Natural killer cell treated with Interleukin-12 subunit alpha and Interleukin-12 subunit beta and Interleukin-15 and Interleukin-18, amount 100 ng/mL, for 72 hours (primary cell): ENCODE measurements at places on chromosomes 13 and 19. TPM values are rescaled to one million over a fixed set of nuclear protein-coding genes. Genes with fewer than 3 reads are reported as not detected.

Gene GRIN2D
- total RNA-seq: 0.42 TPM

Gene ANKLE1
- total RNA-seq: 2.0 TPM

DNA sequence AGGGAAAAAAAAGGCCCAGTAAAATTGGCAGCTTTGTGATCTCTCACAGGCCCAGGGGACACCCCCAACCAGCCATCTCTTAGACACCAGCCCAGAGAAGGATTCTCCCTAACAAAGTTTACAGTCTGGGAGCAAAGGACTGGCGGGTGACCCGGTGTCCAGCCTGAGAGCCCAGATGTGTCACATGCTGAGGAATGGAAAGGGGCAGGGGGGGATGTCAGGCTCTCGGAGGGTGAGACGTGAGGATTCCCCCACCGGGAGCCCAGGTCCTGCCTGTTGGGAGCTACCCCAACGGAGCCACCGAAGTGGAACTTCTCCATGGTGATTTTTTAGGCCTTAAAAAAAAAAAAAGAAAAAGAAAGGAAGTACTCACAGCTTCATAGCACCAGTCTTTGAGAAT lies 4.8 kb upstream of the CTXN1 start:
- no peak for DNase-seq

- DNase-seq: peak; percentile 70
These were observed 13.7 kb downstream of the PVR start for GRCh38 chr19:44657211-44657921.

- no peak for DNase-seq
These were observed 676.9 kb upstream of the PCDH20 start for GRCh38 chr13:62092536-62092935.

DNA sequence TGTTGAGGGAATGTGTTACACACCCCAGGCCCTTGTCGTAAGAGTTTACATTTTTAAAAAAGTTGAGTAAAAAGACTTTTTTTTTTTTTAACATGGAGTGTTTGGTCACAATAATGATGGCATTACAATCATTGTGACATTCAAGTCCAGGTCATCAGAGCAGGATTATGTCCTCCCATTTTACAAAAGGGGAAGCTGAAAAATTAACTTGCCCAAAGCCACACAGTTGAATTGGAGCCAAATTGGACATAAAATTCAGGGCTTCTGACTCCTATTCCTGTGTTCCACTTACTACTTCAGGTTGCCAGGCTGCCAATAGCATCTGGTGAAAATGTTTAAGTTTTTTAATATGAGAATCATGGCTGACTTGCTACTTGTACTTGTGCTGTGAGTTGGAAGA lies 49.3 kb downstream of the DLEU7 start:
- DNase-seq: no peak

DNA sequence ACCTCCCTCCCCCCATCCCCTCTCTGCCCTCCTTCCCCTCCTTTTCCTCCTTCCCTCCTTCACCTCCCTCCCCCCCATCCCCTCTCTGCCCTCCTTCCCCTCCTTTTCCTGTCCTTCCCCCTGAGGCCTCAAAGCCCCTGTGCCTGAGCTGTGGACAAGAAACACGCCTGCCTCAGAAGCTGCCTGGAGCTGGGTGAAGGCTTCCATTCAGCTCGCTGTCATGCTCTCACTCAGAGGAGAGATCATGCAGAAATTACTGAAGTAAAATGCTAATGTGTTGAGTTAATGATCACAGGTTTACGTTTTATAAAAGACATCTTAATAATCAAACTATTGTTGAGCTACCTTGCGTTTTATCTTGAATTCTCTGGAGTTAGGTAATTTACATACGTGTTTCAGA lies 114.5 kb downstream of the ATP11A start:
- no peak for DNase-seq

- DNase-seq: no peak
These were observed 475.8 kb downstream of the FOXO1 start for GRCh38 chr13:40190641-40191100.

DNA sequence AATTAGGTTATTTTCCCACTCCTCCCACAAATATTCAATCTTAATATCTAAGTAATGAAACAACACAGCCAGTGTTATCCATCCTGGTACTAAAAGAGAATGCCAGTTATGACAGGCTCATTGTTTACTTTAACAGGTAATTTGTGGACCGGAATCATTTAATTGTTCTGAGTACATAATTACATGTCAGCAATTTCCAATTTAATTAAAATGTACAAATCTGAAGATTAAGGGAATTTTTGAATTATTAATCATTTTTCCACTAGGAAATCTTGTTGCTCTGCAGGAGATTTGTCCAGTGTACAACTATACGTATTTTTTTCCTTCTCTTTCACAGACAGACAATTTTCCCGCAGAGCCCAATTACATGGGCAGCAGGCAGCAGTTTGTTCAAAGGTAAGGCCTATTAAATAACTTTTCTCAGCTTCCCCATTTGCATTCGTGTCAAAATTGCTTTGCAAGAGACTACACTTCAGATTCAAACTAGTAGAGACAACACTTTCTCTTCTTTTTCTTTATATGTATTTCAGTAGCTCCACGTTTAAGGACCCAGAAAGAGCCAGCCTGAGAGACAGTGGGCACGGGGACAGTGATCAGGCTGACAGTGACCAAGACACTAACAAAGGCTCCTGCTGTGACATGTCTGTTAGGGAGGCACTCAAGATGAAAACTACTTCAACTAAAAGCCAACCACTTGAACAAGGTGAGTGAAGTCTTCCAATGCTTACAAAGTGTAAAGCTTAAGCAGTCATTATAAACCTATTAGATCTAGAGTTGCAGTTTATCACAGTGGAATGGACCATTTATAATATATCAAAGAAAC lies 34.8 kb downstream of the PCDH17 start:
- DNase-seq: no peak
